ENCODE measurements at places on chromosomes 7 and 10. TPM values are rescaled to one million over a fixed set of nuclear protein-coding genes. Genes with fewer than 3 reads are reported as not detected.
A peak's percentile ranks its signal among the peaks of the same experiment; 100 is the strongest.

PON1 gene
- total RNA-seq: 1.1 TPM

FBXL13 gene
- total RNA-seq: 1.1 TPM

HMX3 gene
- total RNA-seq: not detected

TSPAN13 gene
- 81.1 TPM for total RNA-seq

EBLN1 gene
- total RNA-seq: not detected

GPR26 gene
- 0.10 TPM for total RNA-seq

C10orf53 gene
- 0.25 TPM for total RNA-seq

- no peaks in the 10 kb centered on the region for H3K36me3 ChIP-seq
- no peaks in the 10 kb centered on the region for H3K4me1 ChIP-seq
- H3K4me3 ChIP-seq: no peak overlapping the region
- no peaks in the 10 kb centered on the region for H3K27me3 ChIP-seq
- H3K27ac ChIP-seq: no peak overlapping the region
Observed at GRCh38 chr10:42996588-42996987, 80.3 kb upstream of the RET start.

GRCh38 chr10:89861584-89862301, 160.4 kb downstream of the KIF20B start:
- no peaks in the 10 kb centered on the region for H3K27me3 ChIP-seq
- DNase-seq: no peak
- H3K4me1 ChIP-seq: no peaks in the 10 kb centered on the region

- no peak overlapping the region for H3K4me3 ChIP-seq
- H3K4me1 ChIP-seq: peaks cover 6% of the 10 kb centered on the region
- DNase-seq: no peak
Observed at GRCh38 chr7:121531175-121532070, 135.3 kb upstream of the FAM3C start.

DNA sequence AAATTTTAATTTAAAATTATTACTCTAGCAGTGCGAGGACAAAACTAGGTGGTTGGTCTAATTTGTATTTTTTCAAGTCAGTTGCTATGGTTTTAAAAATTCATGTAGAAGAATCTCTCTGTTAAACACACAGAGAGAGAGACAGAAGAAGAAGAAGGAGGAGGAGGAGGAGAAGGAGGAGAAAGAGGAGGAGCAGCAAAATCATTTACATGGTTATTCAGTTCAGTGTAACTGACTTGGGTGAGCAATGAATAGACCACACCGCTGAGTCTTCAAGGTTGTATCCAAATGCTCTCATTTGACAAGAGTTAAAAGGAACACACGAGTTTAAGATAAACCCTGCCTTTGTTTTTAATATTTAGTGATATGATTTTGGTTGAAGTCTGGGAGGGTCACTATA, 131.1 kb downstream of the PDE1C start:
- H3K4me3 ChIP-seq: no peak overlapping the region
- no peak for DNase-seq
- no peaks in the 10 kb centered on the region for H3K36me3 ChIP-seq
- no peak overlapping the region for H3K27ac ChIP-seq
- no peaks in the 10 kb centered on the region for H3K27me3 ChIP-seq

- H3K4me3 ChIP-seq: no peak overlapping the region
- H3K27ac ChIP-seq: no peak overlapping the region
- no peaks in the 10 kb centered on the region for H3K4me1 ChIP-seq
- H3K36me3 ChIP-seq: no peaks in the 10 kb centered on the region
- no peak for DNase-seq
Observed at GRCh38 chr7:156152390-156152789, 340.1 kb upstream of the SHH start.

GRCh38 chr7:150468241-150468640, 17.8 kb downstream of the GIMAP8 start:
- peaks cover 1% of the 10 kb centered on the region for H3K27me3 ChIP-seq
- DNase-seq: no peak
- H3K36me3 ChIP-seq: peaks cover 2% of the 10 kb centered on the region
- H3K27ac ChIP-seq: no peak overlapping the region
- H3K4me1 ChIP-seq: no peaks in the 10 kb centered on the region

DNA sequence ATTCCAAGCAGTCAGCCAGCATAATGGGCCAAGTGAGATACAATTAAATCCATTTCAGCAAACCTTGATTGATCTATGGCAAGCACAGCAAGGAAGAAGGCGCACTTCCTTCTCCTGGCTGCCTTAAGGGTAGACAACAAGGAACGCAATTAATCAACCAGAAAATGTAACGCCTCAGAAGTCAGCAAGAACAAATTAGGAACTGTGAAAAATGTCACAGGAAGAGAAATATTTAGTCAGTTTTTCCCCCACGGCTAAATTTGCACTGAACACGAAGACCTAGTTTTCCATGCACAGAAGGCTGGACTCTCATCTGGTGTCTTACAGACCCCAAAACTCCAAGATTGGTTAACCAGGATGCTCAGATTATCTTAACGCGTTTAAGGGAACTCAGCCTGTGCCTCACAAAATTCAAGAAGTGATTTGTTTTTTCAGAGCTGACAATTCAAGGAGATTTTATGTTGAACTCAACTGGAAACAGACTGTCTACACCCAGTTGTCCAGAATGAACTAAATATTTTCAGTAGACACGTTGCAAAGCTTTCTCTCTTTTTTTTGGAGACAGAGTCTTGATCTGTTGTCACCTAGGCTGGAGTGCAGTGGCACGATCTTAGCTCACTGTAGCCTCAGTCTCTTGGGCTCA, 14.2 kb downstream of the SNX8 start:
- H3K27me3 ChIP-seq: no peaks in the 10 kb centered on the region
- H3K27ac ChIP-seq: no peak overlapping the region
- no peak overlapping the region for H3K4me3 ChIP-seq
- H3K4me1 ChIP-seq: no peaks in the 10 kb centered on the region
- no peak for DNase-seq

DNA sequence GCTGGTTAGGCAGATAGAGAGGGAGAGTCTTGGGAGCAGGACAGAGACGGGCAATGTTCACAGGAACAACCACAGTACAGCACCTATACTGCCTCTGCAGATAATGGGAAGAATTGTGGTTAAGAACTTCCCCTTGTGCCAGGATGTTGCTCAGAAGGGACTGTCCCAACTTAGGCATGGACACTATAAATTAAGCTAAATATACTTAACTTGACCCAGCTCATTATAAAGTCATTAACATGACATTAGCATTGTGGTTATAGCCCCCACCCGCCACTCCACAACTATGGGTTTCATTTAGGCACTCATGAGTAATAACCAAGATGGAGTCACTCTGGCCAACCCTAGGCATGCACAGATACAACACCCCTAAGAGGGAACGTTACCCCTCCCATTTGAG, 310.9 kb upstream of the NRG3 start:
- H3K4me1 ChIP-seq: no peaks in the 10 kb centered on the region
- peaks cover 2% of the 10 kb centered on the region for H3K27me3 ChIP-seq

GRCh38 chr7:70693686-70694433, 438.1 kb upstream of the GALNT17 start:
- DNase-seq: peak; percentile 81
- peaks cover 14% of the 10 kb centered on the region for H3K4me1 ChIP-seq
- no peaks in the 10 kb centered on the region for H3K36me3 ChIP-seq
- peaks cover 15% of the 10 kb centered on the region for H3K27me3 ChIP-seq
- peak overlapping the region; percentile 86 for H3K4me3 ChIP-seq

GRCh38 chr7:140122965-140123364, 53.8 kb downstream of the KDM7A start:
- H3K36me3 ChIP-seq: no peaks in the 10 kb centered on the region
- no peak overlapping the region for H3K4me3 ChIP-seq
- no peak overlapping the region for H3K27ac ChIP-seq
- H3K27me3 ChIP-seq: peaks cover 1% of the 10 kb centered on the region

GRCh38 chr10:60189861-60190475, 199.7 kb downstream of the ANK3 start:
- H3K4me1 ChIP-seq: peaks cover 8% of the 10 kb centered on the region
- no peak for DNase-seq
- H3K27me3 ChIP-seq: no peaks in the 10 kb centered on the region
- peaks cover 7% of the 10 kb centered on the region for H3K36me3 ChIP-seq

DNA sequence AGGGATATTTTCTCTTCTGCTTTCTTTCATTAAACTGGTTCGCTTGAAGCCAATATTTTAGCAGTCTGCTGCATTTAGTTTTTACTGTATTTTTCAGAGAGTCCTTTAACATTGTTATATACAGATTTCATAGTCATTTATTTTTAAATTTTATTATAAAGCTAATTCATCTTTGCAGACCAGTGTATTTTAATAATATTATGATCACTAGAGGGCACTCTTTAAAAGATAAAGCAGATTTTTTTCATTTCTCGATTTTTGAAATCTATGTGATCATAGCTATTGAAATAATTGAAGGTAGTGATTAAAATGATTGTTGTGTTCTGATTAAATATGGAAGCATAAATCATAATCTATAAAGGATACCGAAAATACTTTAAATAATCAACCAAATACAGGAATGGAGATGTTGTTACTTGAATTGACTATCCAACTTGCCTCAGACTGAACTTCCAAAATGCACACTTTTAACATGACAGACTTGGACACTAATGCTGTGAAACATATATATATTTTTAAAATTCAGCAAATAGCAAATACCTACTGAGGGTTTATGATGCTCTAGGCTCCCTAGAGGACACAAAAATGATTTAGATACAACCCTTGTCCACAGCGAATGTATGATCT, 35.2 kb downstream of the ST7 start:
- no peak overlapping the region for H3K4me3 ChIP-seq
- no peaks in the 10 kb centered on the region for H3K27me3 ChIP-seq
- peaks cover 11% of the 10 kb centered on the region for H3K36me3 ChIP-seq
- no peaks in the 10 kb centered on the region for H3K4me1 ChIP-seq
- H3K27ac ChIP-seq: no peak overlapping the region
- DNase-seq: no peak

DNA sequence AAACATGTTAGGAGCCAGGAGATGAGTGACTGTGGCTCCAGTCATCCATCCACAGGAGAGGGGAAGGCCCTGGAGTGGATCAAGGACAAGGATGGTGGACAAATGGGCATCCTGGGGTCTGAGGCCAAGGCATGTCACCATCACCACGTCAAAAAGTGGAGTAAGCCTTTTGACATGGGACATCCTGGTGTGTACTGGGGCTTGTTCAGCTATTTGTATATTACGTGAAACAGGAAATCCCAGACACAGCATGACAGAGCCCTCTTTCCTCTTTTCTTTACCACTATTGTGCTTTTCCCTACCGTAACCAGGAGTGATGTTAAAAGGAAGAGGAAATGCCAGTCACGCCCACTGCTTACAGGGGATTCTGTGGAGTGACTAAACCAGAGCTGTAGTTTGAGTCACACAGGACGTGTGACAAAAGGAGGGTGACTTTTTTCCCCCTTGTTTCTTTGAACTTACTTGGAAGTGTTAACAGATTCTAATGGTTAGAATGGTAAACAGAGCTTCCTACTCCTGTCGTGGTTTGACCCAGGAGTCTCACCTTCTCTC, 15.4 kb downstream of the ACSL5 start:
- DNase-seq: no peak
- no peaks in the 10 kb centered on the region for H3K4me1 ChIP-seq

DNA sequence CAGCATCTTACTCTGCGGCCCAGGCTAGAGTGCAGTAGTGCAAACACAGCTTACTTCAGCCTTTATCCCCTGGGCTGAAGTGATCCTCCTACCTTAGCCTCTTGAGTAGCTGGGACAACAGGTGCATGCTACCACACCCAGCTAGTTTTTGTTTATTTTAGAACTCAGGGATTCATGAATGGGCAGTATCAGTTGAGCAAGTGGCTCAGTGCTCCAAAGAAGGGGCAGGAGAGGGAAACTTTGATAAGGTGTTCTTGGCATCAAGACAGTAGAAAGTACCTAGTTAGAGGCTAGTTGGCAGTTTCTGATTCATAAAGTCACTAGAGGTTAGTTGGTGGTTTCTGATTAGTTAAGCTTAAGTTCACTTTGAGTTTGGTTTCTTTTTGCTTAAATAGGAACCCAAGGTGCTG, 18.4 kb downstream of the TRIM24 start:
- no peaks in the 10 kb centered on the region for H3K36me3 ChIP-seq
- H3K27me3 ChIP-seq: no peaks in the 10 kb centered on the region
- no peak overlapping the region for H3K4me3 ChIP-seq
- no peak for DNase-seq

DNA sequence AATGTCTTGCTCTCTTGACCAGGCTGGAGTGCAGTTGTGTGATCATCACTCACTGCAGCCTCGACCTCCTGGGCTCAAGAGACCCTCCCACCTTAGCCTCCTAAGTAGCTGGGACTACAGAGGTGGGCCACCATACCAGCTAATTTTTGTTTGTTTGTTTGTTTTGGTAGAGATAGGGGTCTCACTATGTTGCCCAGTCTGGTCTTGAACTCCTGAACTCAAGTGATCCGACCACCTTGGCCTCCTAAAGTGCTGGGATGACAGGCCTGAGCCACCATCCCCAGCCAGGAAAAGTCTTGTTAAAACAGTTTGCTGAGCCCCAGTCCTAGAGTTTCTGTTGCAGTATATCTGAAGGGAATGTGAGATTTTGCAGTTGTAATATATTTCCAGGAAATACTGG, 83.9 kb downstream of the SKIDA1 start:
- no peak overlapping the region for H3K4me3 ChIP-seq
- no peaks in the 10 kb centered on the region for H3K36me3 ChIP-seq
- no peak for DNase-seq
- no peaks in the 10 kb centered on the region for H3K4me1 ChIP-seq

- H3K27ac ChIP-seq: no peak overlapping the region
- no peak for DNase-seq
- no peak overlapping the region for H3K4me3 ChIP-seq
- H3K27me3 ChIP-seq: peaks cover 13% of the 10 kb centered on the region
- no peaks in the 10 kb centered on the region for H3K4me1 ChIP-seq
Observed at GRCh38 chr7:154836021-154836448, 166.9 kb downstream of the PAXIP1 start.

DNA sequence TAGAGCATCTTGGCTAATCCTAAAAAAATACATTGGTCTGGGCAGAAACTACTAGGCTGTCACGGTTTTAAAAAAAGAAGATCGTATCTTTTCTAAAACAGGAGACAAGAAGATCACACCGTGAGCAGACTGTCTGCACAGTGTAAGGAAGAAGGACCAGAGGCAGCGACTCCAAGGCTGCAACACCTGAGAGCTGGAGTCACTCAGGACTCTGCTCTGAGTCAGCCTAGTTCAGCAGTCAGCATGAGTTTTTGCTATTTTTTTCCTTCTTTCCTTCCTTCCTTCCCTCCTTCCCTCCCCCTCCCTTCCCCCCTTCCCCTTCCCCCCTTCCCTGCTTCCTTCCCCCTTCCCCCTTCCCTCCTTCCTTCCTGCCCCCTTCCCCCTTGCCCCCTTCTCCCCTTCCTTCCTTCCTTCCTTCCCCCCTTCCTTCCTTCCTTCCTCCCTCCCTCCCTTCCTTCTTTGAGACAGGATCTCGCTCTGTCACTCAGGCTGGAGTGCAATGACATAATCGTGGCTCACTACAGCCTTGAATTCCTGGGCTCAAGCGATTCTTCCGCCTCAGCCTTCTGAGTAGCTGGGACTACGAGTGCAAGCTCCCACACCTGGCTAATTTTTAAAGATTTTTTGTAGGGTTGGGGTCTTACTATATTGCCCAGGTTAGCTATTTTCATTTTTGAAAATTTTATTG, 24.4 kb downstream of the BAG3 start:
- H3K36me3 ChIP-seq: no peaks in the 10 kb centered on the region
- peaks cover 5% of the 10 kb centered on the region for H3K4me1 ChIP-seq
- no peak overlapping the region for H3K27ac ChIP-seq
- DNase-seq: no peak
- H3K27me3 ChIP-seq: peaks cover 6% of the 10 kb centered on the region

Data from glutamatergic neuron (in vitro differentiated cells).